ENCODE measurements at places on chromosomes 13 and 19.
A peak's percentile ranks its signal among the peaks of the same experiment; 100 is the strongest.

GRCh38 chr19:46915386-46915785 lies 54.6 kb downstream of the ARHGAP35 start:
- no peak for DNase-seq

DNA sequence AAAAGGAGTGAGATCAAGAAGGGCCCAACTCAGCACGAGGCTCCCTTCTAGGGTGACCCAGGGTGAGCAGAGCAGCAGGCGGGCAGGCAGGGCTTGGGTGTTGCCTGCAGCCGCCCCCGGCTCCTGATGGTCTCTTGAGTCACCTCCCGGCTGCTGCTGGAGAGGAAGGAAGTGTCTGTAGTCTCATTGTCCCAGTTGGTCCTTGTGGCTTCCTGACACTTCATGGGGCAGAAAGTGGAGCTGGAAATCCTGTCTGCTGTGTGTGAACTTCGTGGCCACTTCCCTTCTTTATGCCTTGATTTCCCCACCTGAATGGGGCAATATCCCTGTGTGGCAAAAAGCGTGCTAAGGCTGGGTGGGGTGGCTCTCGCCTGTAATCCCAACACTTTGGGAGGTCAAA lies 2.5 kb downstream of the MAP1S start:
- no peak for DNase-seq

- peak; percentile 72 for DNase-seq
These were observed 9.1 kb upstream of the LHFPL6 start for GRCh38 chr13:39612023-39612637.

DNA sequence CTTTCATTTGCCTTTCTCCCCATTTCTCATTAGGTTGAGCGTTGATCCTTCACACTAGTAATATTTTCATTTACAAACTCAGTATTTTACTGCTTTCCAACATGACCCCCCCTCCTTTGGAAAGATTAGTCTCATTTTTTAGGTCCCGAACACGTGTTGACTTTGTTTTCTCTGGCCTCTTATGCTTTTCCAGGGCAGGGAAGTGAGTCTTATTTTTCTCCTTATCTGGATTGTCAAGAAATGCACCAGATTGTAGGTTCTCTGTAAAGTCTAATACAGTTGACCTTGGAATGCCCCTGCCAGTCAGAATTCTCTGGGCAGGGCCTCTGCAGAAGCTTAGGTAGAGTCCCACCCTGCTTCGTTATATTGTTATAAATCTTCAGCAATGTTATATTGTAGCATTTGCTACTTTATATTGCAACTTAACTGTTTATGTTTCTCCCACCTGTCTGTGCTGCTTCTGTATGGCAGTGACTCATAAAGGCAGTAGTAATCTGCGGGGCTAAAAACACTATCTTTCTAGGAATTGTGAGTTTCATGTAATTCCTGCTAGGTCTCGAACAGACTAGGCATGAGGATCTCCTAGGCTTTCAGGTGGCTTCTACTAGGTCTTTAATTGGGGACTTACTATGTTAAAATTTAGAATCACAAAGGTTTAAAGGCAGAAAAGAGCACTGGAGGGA lies 2.0 kb downstream of the TDRD3 start:
- no peak for DNase-seq

DNA sequence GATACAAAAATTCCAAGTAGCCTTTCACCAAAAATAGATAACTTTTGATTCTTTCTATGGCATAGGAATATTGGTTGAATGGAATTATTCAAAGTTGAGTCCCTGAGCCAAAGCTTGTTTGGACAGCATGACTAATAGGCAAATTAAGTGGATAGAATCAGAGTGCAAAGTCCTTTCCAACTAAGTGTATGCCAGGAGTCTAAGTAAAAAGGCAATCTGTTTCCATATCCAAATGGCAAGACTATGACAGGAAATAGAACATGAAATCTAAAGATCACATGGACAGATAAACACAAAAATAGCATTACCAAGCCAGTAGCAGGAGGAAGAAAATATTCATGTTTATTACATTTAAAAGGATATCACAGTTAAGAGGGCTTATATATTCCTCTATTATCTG lies 804.6 kb downstream of the SLITRK6 start:
- DNase-seq: no peak
